Upper lobe of right lung (tissue), 1 donor: ENCODE measurements at places on chromosomes 7 and 10. TPM values are rescaled to one million over a fixed set of nuclear protein-coding genes. Genes with fewer than 3 reads are reported as not detected.

DNA sequence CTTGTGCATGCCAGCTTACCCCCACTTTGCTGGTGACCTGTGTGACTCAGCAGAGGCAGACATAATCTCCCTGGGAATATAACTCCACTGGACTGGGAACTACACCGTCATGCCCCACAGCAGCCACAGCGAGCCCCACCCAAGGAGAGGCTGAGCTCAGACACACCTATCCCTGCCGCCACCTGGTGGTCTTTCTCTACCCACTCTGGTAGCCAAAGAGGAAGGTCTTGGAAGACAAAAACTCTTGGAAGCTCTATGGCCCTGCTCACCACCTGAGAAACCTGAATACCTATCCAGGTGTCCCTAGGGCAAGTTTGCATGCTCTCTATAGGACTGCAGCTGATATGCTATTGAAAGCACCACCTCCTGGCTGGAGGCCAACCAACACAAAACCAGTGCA lies 48.1 kb downstream of the MYO3A start:
- DNase-seq = no peak
- no peaks in the 10 kb centered on the region for H3K4me1 ChIP-seq
- no peak overlapping the region for H3K4me3 ChIP-seq
- no peaks in the 10 kb centered on the region for H3K36me3 ChIP-seq
- no peak overlapping the region for H3K27ac ChIP-seq
- no peaks in the 10 kb centered on the region for H3K27me3 ChIP-seq

Gene TFR2
- total RNA-seq = 0.41 TPM

GRCh38 chr10:9097206-9097990 lies 1042.9 kb downstream of the GATA3 start:
- H3K36me3 ChIP-seq = no peaks in the 10 kb centered on the region
- no peak overlapping the region for H3K4me3 ChIP-seq
- no peak for DNase-seq
- H3K27ac ChIP-seq = no peak overlapping the region
- no peaks in the 10 kb centered on the region for H3K27me3 ChIP-seq

Gene GFRA1
- 3.4 TPM for total RNA-seq

Gene RADIL
- total RNA-seq = 7.3 TPM

DNA sequence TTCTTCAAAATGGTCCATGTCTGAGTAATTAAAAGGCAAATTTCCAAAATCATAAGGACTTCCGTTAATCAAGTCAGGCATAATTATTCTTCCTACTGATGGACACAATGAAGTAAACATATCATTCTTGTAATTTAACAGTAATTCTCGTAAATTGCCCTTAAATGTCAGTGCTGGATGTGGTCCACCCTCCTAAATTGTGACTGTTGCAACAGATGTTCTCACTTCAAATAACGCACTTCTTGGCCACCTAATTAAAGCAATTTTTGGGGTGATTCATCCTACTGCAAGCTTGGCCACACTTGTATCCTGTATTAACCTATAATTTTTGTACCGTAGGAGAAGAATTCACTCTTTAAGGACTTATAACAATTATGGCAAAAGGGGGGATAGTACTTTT lies 1.9 kb downstream of the COL1A2 start:
- no peak for DNase-seq
- no peaks in the 10 kb centered on the region for H3K27me3 ChIP-seq
- H3K4me1 ChIP-seq = no peaks in the 10 kb centered on the region
- peak overlapping the region; percentile 57 for H3K4me3 ChIP-seq

GRCh38 chr7:79352323-79352722 lies 101.1 kb downstream of the MAGI2 start:
- no peak overlapping the region for H3K27ac ChIP-seq
- no peaks in the 10 kb centered on the region for H3K27me3 ChIP-seq
- no peak for DNase-seq
- H3K4me3 ChIP-seq = no peak overlapping the region

DNA sequence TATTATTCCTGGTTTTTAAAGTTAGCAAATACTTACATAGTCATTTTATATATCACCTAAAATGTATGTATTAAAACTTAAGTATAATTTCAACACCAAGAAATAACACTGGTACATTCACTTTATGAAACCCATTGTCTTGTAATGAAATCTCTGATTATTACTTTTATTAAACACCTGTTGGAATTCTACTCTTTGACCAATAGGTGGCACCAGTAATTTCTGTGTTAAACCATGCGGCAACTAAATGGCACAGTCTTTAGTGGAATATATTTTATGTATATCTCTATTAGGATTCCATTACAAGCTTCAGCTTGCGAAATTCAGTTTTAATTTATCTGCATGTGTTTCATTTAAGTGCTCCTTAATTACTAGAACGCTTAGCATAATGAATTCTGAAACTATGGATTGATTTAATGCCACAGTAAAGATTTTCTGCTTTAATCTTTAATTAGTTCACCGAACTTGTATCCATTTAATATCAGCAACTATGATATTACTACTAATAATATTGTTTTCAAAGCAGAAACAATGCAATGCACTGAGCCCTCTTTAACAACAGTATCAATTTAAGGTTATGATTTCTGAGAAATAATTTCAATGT lies 181.3 kb downstream of the MAGI2 start:
- H3K27me3 ChIP-seq = no peaks in the 10 kb centered on the region
- no peaks in the 10 kb centered on the region for H3K4me1 ChIP-seq
- H3K36me3 ChIP-seq = no peaks in the 10 kb centered on the region
- no peak for DNase-seq
- H3K27ac ChIP-seq = no peak overlapping the region
- no peak overlapping the region for H3K4me3 ChIP-seq

- peak within 1 kb of the TSS; percentile 96 for H3K27ac ChIP-seq
- no peaks in the 10 kb centered on the region for H3K27me3 ChIP-seq
- H3K4me3 ChIP-seq = peak within 1 kb of the TSS; percentile 78
- H3K36me3 ChIP-seq = no peaks in the 10 kb centered on the region
- H3K4me1 ChIP-seq = peaks cover 22% of the 10 kb centered on the region
Measured at GRCh38 chr7:44748045-44748947, at the start of gene ZMIZ2. TSS of gene ZMIZ2 (plus strand) at chr7:44748847. CDS start at chr7:44756250, 7,403 bp downstream.

Gene GLI3
- total RNA-seq = 17.5 TPM

GRCh38 chr7:31640381-31640780 lies 46.6 kb upstream of the PPP1R17 start:
- H3K27ac ChIP-seq = no peak overlapping the region
- no peak for DNase-seq
- no peaks in the 10 kb centered on the region for H3K4me1 ChIP-seq
- H3K27me3 ChIP-seq = no peaks in the 10 kb centered on the region

Gene PTN
- total RNA-seq = 5.4 TPM

Gene PKD2L1
- total RNA-seq = 2.1 TPM

DNA sequence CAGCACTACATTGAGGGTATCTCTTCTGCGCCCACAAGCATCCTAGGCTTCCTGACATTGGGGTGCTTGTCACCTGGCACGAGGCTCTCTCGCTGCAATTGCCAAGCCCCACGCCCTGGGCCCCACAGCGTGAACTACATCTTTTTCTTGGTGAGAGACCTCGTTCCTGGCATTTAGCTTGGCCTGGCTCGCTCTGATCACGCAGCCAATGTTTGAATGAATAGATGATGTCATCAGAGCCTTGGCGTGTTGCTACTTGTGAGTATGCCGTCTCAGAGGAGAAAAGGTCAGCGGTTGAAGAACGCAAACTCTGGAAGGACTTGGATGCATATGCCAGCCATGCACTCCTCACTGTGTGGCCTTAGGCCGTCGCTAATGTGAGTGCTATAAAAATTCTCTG lies 150.2 kb upstream of the AUTS2 start:
- H3K4me1 ChIP-seq = no peaks in the 10 kb centered on the region
- H3K27me3 ChIP-seq = no peaks in the 10 kb centered on the region
- DNase-seq = no peak
- H3K27ac ChIP-seq = no peak overlapping the region

Gene PRXL2A
- total RNA-seq = 52.9 TPM

Gene NME8
- 2.1 TPM for total RNA-seq

Gene VSTM2A
- total RNA-seq = not detected

DNA sequence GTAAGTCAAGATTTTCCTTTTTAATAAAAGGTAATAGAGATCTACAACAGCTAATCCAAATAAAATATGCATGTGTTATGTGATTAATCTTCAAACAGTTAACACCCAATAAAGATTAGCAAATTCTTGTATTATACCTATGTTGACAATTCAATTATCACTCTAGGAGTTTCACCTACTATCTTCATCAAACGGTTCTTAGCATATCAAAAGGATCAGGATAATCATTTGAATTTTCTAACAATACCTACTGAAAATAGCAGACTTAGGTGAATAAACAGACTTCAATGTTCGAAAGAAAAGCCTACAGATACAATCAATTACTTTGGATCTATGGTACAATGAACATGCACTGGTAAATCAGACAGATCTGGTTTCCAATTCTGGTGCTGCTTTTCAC lies 268.3 kb downstream of the CACNA2D1 start:
- H3K4me1 ChIP-seq = no peaks in the 10 kb centered on the region
- H3K4me3 ChIP-seq = no peak overlapping the region
- H3K36me3 ChIP-seq = no peaks in the 10 kb centered on the region
- H3K27me3 ChIP-seq = no peaks in the 10 kb centered on the region
- no peak for DNase-seq

GRCh38 chr7:24896031-24896501 lies 83.9 kb downstream of the OSBPL3 start:
- no peak for DNase-seq
- H3K27ac ChIP-seq = no peak overlapping the region
- H3K4me1 ChIP-seq = peaks cover 3% of the 10 kb centered on the region
- H3K4me3 ChIP-seq = no peak overlapping the region

Gene CELF2
- 110 TPM for total RNA-seq

- peak overlapping the region; percentile 14 for H3K27ac ChIP-seq
- no peaks in the 10 kb centered on the region for H3K4me1 ChIP-seq
- DNase-seq = no peak
- H3K36me3 ChIP-seq = no peaks in the 10 kb centered on the region
- no peak overlapping the region for H3K4me3 ChIP-seq
- H3K27me3 ChIP-seq = no peaks in the 10 kb centered on the region
Measured at GRCh38 chr10:58723966-58724365, 211.3 kb downstream of the BICC1 start.

Gene SCD
- 276 TPM for total RNA-seq

GRCh38 chr10:128295003-128295402 lies 168.8 kb upstream of the MKI67 start:
- no peaks in the 10 kb centered on the region for H3K27me3 ChIP-seq
- no peaks in the 10 kb centered on the region for H3K4me1 ChIP-seq
- H3K36me3 ChIP-seq = no peaks in the 10 kb centered on the region
- no peak for DNase-seq
- no peak overlapping the region for H3K27ac ChIP-seq

- H3K4me1 ChIP-seq = no peaks in the 10 kb centered on the region
- H3K4me3 ChIP-seq = no peak overlapping the region
- H3K27me3 ChIP-seq = peaks cover 5% of the 10 kb centered on the region
- no peaks in the 10 kb centered on the region for H3K36me3 ChIP-seq
- H3K27ac ChIP-seq = no peak overlapping the region
- DNase-seq = no peak
Measured at GRCh38 chr10:116287906-116288501, 15.0 kb upstream of the GFRA1 start.

Gene SORBS1
- total RNA-seq = 50.7 TPM

DNA sequence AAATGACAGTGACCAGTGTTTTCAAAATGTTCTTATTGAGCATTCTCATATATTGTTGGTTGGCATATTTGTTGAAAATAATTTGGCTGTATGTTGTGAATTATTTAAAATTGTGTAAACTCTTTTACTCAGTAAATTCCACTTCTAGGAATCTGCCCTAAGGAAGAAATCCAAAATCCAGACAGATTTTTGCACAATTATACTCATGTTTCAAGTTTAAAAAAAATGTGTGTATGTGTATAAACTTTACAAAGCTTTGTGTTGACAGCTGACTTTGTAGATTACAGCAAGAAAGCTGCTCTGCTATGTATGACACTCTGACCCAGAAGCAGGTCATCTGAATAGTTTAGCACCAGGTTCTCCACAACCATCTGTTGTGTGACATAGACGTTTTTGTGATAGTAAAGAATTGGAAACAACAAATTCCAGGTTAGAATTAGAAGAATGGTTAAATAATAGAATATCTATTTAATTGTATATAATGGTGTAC lies 21.6 kb downstream of the KIFBP start:
- DNase-seq = no peak
- no peaks in the 10 kb centered on the region for H3K27me3 ChIP-seq
- no peaks in the 10 kb centered on the region for H3K4me1 ChIP-seq
- H3K4me3 ChIP-seq = no peak overlapping the region

GRCh38 chr7:54841772-54842697 lies 83.0 kb upstream of the SEC61G start:
- no peaks in the 10 kb centered on the region for H3K36me3 ChIP-seq
- no peaks in the 10 kb centered on the region for H3K27me3 ChIP-seq
- H3K4me3 ChIP-seq = no peak overlapping the region
- no peaks in the 10 kb centered on the region for H3K4me1 ChIP-seq

Gene AGBL3
- 3.9 TPM for total RNA-seq

DNA sequence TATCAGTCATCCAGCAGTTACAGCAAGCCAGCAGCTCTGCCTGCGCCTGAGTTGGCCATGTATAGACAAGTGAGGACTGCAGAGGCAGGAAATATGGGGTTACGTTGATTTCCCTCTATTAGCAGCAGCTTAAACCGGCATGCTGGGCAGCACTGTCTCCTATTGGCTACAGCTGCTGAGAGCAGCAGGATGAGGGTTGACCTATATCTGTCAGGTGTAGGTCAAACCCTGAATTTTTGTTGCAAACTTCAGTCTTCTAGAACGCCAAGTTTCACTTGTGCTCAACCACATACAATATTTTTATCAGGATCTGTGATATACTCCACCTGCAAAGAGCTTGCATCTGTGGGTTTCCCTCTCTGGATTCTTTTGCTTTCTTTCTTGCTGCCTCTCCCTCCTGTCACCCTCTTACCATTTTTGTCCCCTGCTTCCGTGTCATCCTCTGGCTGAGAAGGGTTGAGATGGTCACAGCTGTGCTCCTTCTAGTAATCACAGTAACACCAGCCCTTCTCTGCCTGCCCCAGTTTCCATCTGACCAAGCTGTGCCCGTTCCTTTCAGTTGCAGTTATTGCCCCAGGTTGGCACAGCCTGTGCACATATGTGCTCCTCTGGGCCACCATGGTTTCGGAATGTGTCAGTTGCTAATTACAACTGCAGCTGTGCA lies 23.8 kb upstream of the GLCCI1 start:
- H3K27ac ChIP-seq = no peak overlapping the region
- no peaks in the 10 kb centered on the region for H3K4me1 ChIP-seq
- no peaks in the 10 kb centered on the region for H3K36me3 ChIP-seq
